NK-92 treated with Interleukin-12 subunit alpha and Interleukin-12 subunit beta, amount 100 ng/mL, for 24 hours (cell line): ENCODE measurements at places on chromosomes 7 and 10.

- no peak for DNase-seq
Measured at GRCh38 chr10:125236091-125236490, 75.7 kb upstream of the CTBP2 start.

DNA sequence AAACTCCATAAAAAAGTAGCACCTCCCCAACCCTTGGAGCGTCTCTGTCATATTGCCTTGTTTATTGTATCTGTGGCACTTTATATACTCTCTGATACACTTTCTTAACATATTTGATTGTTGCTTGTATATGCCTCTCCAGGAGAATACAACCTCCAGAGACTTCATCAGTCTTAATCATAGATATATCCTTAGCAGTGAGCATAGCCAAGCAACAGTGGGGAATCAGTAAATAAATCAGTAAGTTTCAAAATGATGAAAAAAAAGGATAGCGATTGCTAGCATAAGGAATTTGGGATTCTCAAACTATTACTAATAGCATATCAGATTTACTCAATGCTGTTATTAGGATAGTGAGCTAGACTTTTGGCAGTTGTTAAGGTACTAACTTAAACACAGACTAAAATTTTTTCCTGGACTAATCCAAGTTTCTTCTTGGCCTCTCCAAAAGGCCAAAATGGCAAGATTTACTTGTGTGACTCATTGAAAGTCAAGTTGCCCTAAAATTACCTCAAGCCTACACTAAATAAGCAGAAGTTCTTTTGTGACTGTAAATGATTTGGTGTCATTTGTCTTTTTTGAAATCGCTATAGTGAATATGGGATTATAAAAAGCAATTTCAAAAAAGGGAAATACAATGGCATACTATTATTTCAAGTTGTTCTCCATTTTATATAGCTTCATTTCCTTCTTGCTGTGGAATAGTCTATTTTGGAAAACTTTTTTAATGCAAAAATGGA lies 177.9 kb downstream of the CHN2 start:
- no peak for DNase-seq

GRCh38 chr10:68870061-68870460 lies 31.1 kb upstream of the DDX50 start:
- DNase-seq = no peak

GRCh38 chr10:11810313-11810766 lies 12.8 kb upstream of the PROSER2 start:
- DNase-seq = no peak

- DNase-seq = no peak
Measured at GRCh38 chr7:150788474-150789269, 11.5 kb downstream of the TMEM176B start.

DNA sequence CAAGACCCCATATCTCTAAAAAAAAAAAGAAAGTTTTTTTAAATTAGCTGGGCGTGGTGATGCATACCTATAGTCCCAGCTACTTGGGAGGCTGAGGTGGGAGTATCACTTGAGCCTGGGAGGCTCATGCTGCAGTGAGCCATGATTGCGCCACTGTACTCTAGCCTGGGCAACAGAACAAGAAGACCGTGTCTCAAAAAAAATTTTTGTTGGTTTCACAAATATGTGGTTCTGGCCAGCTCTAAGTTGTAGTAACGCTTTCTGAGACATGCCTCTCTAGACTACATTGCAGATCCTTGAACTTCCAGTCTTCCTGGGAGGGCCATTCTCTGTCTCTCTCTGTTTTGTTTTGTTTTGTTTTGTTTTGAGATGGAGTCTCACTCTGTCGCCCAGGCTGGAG lies 24.6 kb upstream of the RHBDD2 start:
- no peak for DNase-seq

- no peak for DNase-seq
Measured at GRCh38 chr7:17680943-17681351, 259.3 kb downstream of the SNX13 start.

DNA sequence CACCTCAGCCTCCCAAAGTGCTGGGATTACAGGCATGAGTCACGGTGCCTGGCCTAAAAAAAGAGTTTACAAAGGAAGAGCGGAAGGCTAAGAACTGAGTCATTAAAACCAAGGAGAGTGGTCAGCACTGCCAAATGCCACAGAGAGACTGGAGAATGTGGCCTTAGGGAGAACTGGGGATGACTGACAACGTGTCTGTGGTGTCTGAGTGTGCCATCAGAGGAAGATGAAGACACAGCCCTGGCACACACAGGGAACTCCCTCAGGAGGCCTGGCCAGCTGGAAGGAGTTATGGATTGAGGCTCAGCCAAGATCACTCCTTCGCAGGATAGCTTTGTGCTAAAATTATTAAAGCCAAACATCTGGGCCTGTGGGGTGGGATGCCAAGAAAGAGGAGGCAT lies 3.9 kb upstream of the INA start:
- no peak for DNase-seq

DNA sequence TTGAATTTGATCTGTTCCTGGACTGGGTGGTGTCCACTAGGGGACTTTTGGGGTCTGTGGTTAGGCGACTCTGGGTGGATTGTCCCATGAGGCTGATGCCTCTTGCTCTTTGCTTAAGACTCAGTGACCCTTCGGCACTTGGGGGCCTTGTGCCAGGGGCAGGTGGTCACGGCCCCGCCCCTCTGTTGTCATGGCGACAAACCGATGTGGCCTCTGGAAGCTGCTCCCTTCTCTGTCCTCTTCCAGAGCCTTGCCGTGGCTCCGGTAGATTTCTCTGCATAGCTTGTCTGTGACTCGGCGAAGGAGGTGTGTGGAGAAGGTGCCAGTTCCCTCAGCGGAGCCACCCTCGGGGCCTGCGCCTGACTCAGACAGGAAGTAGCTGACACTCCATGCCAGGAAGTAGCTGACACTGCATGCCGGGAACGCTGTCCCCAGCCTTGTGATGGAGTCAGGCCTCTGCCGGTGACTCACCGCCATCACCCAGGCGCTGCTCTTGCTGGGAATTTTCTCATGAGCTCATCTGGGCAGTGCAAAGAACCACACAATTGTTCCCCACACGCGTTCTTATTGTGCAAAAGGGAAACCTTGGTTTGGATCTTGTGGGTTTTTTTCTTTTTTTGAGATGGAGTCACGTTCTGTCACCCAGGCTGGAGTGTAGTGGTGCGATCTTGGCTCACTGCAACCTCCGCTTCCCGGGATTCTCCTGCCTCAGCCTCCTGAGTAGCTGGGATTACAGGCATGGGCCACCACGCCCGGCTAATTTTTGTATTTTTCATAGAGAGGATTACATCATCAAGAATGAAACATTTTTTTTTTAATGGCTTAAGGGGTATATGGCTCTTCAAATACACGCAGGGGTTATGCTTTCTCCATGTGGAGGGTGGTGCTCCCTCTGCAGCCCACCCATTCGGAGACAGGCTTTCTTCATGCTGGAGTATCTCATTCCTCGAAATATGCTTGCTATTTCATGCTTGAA lies 72.6 kb downstream of the PFKFB3 start:
- DNase-seq = peak; percentile 86

DNA sequence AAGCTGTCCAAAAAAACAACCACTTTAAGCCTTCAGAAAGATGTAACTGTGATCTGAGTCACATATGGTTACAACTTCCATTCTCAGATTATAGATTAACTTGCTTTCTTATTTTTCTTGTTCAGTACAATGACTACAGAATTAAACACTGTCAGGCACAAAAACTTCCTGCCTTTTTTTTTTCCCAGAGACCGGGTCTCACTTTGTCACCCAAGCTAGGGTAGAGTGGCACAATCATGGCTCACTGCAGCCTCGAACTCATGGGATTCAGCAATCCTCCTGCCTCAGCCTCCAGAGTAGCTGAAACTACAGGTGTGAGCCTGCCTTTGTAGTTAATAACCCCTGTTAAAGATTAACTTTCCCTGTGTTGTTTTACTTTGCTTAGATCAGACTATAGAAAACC lies 163.2 kb downstream of the AVL9 start:
- DNase-seq = no peak

DNA sequence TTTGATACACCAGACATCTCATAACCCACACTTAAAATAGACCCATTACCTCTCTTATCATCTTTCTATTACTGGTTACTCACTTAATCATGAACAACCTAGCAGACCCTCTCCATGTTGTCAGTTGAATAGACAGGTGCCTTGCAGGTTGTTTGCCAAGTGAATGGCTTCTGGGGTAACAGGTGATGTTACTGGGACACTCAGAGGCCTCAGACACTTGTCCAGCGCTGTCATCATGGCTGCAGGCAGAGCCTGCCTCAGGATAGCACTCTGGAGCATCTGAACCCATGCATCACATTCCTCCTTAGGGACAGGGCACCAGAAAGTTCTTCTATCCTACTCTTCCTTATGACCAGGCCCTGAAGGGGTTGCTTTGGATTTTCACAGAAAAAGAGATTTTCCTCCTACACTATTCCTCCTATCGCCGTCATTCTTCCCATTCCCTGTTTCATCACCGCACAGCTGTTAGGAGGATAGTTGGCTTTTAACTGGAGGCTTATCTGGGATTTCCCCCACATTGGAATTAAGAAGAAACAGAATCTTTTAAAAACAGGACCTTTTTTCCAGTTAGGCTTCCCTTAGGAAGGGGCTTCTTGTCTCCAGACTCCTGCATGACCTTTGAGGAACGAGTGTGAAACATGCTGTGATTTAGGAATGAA lies 182.1 kb downstream of the VTI1A start:
- DNase-seq = no peak

DNA sequence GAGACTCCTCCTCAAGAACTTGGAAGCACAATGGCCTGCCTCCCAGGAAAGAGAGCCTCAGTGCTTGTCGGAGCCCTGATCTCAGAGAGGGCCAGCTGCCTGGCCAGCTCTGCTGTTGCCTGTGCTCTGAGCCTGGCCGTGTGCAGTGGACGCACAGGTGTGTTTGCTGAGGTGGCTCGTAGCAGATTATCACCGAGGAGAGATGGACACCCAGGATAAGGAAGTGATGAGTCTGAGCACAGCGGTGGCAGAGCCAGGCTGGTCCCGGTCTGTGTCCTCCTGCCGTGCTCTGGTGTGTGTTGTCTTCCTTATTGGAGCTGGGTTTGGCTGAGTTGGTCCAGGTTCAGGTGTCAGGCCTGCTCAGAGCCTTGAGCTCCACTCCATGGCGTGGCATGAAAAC lies 208.5 kb downstream of the EBF3 start:
- DNase-seq = no peak

GRCh38 chr7:12777257-12777656 lies 89.8 kb downstream of the ARL4A start:
- DNase-seq = no peak

DNA sequence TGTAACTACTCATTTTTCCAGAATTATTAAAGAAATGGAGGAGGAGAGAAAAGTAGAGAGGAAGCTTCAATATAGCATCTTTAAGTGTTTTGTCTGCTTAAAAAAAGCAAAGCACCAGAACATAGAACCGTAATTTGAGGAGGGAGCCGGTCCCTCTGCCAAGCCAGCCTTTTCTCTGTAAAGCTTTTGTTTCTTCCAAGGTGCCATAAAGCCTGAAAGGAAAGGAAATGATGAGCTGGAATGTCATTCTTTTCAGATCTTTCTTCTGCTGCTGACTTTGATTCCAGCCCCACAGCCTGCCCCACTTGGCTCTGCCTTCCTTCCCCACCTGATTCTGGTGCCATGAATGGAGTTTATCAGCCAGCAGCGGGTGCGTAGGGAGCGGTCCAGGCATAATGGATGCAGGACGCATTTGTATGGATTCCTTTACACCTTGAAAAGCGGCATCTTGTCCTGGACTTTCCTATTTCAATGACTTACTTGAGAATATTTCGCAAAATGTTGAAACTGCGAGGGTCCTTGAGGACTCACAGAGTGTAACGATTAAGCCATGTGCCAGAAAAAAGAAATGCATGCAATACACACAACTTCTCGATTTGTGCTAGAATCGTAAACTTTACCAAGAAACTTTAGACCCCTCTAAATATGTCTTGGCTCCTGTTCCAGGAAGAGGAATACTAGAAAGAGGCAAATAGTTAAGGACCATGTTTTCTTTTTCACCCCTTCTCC lies 569.5 kb upstream of the MGMT start:
- DNase-seq = no peak

- DNase-seq = no peak
Measured at GRCh38 chr7:143435266-143435665, 8.0 kb upstream of the TAS2R60 start.

GRCh38 chr10:13080643-13081042 lies 19.3 kb upstream of the OPTN start:
- DNase-seq = no peak

DNA sequence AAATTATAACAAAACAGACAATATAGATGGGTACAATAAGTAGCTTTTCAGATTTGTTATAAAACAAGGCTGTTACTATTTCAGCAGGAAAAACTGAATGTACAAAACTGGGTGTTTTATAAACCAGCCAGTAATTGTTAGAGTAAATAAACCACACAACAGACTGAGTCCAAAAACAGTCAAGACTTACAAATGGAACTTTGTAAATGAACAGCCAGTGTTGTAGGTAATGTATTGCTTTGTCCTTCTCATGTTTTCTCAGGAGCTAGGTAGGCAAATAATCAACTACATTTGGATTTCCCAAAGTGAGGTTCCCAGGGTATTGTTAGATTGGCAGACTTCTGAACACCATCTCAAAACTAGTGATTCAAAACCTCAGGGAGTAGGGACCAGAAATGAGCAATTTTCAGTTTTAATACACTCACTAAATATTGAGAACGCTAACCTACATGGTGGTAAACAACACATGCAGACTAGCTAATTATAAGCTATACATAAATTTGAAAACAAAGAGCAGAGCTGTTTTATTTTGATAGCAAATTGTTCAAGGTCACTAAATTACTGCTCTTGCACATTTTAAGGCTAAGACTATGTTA lies 36.2 kb downstream of the HERPUD2 start:
- DNase-seq = no peak

GRCh38 chr10:84395581-84395980 lies 67.2 kb downstream of the CCSER2 start:
- DNase-seq = no peak

DNA sequence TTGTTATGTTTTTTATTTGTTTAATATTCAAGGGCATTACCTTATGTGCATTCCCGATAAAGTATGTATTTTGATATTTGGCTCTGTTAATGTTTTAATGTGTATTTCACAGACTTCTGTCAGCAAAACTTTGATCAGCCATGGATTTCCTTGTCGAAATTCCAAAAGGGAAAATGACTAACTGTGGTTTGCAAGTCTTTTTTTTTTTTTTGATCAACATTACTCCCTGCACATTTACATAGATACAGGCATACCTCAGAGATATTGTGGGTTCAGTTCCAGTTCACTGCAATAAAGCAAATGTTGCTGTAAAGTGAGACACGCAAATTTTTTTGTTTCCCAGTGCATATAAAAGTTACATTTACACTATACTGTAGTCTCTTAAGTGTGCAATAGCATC lies 351.9 kb downstream of the CXCL12 start:
- DNase-seq = no peak

GRCh38 chr10:13118784-13119410 lies 18.9 kb downstream of the OPTN start:
- no peak for DNase-seq
